ENCODE measurements at places on chromosomes 1 and 21.

DNA sequence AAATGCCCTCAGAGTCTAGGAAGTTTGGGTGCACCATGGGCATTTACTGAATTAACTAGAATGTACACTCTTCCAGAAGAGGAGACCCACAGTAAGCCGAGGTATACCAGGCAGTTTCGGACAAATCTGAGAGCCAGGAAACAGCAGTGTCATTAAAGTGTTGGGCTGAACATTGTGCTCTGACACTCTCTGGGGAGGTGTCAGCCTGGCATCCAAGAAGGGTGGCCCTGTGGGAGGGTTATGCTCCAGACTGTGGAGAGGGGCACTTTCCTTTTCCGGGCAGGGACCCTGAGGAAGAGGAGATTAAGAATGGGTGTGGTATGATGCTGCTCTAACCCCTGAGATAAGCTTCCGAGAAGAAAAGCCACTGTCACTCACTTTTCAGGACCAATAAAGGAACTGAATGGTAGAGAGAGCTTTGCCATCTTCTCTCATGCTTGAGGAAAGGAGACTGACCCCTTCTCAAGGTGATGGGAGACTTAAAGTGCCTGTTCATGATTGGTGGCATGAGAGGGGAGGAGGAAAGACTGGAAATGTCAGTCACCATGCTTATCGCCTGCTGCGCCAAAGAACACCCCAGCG lies 98.2 kb downstream of the UCK2 start:
- no peak for DNase-seq

DNA sequence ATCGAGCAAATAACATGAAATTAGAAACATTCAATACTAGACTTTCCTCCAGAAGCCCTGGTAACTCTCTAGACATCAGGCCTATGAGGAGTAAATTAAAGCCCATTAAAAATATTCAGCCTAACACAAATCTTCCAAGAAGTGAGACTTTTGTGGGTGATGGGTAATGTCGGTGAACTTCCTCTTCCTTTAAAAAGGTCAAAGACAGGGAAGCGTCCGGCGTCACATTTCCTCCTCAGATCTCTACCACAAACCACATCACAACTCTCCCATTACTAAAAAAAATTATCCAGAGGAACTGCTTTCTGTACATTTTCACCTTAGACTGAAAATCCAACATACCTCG lies 1.4 kb downstream of the EIF4G3 start:
- no peak for DNase-seq

DNA sequence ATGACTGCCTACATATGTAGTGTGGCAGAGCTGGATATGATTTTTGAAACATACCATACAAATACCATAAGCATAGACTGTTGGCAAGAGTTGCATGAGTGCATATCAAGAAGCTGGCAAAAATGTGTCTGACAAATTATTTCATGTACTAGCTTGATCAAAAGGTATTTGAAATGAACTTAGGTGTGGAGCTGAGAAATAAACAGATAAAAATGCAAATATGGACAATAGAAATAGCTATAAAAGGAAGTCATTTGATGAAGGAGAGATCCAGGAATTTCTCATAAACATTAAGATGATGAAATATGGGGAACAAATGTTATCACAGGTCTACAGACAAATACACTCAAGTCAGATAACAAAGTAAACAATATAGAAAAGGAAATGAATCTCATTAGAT lies 609.1 kb downstream of the PTPRC start:
- DNase-seq, result no peak

- DNase-seq, result no peak
Measured at GRCh38 chr1:231751415-231751814, 124.8 kb downstream of the DISC1 start.

- no peak for DNase-seq
Measured at GRCh38 chr21:27548486-27548885, 581.6 kb upstream of the ADAMTS5 start.

DNA sequence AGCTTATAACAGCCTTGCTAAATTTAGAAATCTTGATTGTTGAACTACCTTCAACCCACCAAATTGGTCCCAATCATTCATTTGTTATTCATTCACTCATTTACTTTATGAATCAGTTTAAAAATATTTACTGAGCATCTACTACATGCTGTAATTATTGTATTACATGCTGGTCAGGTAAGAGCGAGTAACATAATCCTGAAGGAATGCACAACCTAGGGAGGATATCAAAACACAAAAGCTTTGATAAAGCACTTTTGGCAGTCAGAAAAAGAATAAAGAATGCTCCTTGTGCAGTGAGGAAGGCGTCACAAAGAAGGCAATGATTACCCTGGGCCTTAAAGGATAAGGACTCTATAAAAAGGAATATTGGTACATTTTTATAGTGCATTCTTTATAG lies 518.9 kb upstream of the NR5A2 start:
- DNase-seq, result no peak

DNA sequence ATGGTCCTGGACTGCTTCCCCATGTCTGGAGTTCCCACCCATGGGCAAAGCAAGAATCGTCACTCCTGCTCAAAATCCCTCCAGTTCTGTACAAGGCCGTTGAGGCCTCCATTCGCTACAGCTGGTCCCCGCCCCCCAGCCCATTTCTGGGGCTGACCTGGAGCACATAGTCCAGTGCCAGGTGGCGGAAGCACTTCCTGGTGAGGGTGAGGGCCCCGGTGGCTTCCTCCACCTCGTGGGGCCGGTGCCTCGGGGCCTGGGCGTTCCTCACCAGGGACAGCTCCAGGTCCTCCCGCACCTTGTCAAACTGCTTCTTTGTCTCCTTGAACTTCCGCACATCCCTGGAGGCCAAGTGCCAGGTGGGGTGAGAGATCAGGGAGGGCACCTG lies 7.4 kb downstream of the ACAP3 start:
- DNase-seq, result no peak
